Activated CD8-positive, alpha-beta memory T cell treated with anti-CD3 and anti-CD28 coated beads, Interleukin-2, amount 10 ng/mL, durations not matched to agents 7 days and 5 days (primary cell): ENCODE measurements at places on chromosomes 6 and 20.

DNA sequence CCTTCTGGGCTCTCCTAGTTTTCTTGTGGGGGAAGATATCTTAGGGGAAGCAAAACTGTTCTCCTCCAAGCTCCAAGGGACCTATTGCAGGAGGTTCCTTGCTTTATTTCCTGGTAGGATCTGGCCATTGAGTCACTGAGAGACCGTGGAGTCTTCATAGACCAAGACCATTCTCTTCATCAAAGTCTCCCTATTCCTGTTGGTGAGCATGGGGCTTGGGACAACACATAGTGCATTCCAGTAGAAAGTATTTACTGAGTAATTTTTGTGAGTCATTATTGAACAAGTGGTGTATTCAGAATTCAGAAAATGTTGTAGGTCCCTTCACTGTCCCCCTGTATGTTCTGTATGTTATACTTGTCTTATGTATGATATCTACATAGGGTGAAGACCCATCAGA is 133.6 kb downstream of the CDH26 start:
- DNase-seq = no peak

DNA sequence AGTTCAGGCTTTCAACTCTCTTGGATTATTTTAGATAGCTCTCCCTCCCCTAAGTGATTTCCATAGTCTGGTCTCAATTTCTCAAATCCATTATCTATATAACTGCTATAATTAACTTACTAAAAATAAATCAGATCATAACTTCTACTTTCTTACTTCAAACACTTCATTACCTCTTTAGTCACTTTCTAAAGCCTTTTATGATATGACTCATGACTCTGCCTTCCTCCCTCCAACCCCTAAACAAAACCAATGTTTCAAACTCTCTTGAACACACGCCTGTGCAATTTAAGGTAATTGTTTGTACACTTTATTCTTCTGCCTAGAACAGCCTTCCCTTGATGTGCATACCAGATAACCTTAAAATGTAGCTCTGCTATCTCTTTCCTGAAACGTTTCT is 100.5 kb downstream of the LMBRD1 start:
- DNase-seq = no peak

DNA sequence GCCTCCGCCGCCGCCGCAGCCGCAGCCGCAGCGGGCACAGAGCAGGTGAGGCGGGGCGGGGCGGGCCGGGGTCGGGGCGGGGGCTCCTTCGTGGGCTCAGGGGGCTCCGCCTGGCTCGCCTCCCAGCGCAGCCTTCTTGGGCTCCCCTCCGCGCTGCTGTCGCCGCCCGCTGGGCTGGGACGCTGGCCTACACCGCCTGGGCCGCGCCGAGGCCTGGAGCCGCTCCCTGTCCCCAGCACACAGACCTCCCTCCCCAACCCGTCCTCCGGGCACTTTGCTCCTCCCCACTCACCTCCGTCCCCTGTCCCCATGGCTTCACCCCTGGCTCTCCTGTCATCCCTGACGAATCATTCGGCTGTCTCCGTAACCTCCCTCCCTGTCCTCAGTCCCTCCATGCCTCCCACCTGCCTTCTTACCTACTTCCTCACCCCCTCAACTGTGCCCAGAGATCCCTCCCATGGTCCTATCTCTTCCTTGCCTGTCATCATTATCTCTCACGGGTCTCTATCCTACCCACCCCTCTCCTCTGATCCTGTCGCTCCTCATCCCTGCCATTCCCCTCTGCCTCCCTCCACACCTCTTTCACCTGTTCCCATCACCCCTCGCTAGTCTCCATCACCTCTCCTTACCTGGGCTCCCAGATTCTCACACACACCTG is 512 bp downstream of the TTBK1 start:
- DNase-seq = no peak

GRCh38 chr6:152135755-152136448 is 328.4 kb downstream of the ESR1 start:
- no peak for DNase-seq

DNA sequence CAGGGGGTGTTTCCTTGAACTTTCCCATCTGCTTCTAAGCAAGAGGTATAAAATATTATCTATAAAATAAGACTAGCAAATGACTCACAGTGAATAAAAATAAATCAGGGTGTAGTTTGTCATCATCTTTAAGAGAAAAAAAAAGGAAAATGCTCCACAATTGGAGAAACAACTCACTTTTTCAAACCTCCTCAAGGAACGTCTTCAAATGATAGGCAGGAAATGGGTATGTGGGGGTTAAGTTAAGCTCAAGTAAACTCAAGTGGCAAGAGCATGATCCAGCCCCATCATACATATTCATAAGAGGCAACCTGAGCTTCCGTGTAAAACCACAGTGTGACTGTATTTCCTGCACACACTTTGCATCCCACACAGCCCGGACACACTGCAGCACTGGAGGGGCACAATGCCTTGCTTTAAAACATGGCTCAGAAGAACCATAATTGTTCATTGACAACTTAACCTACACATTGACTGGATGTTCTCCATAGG is 58.5 kb upstream of the CEP85L start:
- DNase-seq = peak; percentile 91

DNA sequence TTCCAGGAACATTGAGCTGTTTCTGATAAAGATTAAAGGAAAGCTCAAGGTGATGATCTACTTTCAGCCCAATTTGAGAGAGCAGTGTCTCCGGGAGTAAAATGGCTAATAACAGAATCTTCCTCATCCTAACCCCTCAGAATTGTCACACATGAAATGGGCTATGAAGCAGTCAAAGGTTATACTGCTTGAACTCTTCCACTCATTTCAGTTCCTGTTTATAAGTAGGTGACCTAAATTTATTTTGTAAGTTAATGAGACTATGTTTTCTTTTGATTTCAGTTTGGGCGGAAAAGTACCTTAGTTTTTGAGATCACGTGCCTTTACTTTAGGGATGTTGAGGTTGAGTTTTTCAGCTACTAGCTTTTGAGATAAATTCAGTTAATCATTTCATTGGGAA is 47.2 kb downstream of the QKI start:
- no peak for DNase-seq
